ENCODE measurements at places on chromosomes 3 and 15. TPM values are rescaled to one million over a fixed set of nuclear protein-coding genes. Genes with fewer than 3 reads are reported as not detected.

Gene C3orf49
- total RNA-seq: not detected

Gene CX3CR1
- total RNA-seq: 0.21 TPM

Gene CCDC13
- 2.4 TPM for total RNA-seq

Gene PPARG
- total RNA-seq: 21.5 TPM

Gene SCN5A
- total RNA-seq: 0.38 TPM

Gene ACP3
- total RNA-seq: 3.5 TPM

Gene KNL1
- 7.6 TPM for total RNA-seq

Gene ERICH6
- total RNA-seq: not detected

Gene CFAP161
- not detected for total RNA-seq

Gene CD200
- 11.9 TPM for total RNA-seq

Gene CPEB1
- 1.6 TPM for total RNA-seq

Gene ACKR4
- total RNA-seq: 1.9 TPM

GRCh38 chr3:55782351-55782750 is 295.2 kb upstream of the WNT5A start:
- peaks cover 15% of the 10 kb centered on the region for H3K4me1 ChIP-seq
- H3K4me3 ChIP-seq: no peak overlapping the region
- H3K27me3 ChIP-seq: peaks cover 16% of the 10 kb centered on the region
- no peak for DNase-seq
- no peaks in the 10 kb centered on the region for H3K36me3 ChIP-seq
- H3K27ac ChIP-seq: no peak overlapping the region

DNA sequence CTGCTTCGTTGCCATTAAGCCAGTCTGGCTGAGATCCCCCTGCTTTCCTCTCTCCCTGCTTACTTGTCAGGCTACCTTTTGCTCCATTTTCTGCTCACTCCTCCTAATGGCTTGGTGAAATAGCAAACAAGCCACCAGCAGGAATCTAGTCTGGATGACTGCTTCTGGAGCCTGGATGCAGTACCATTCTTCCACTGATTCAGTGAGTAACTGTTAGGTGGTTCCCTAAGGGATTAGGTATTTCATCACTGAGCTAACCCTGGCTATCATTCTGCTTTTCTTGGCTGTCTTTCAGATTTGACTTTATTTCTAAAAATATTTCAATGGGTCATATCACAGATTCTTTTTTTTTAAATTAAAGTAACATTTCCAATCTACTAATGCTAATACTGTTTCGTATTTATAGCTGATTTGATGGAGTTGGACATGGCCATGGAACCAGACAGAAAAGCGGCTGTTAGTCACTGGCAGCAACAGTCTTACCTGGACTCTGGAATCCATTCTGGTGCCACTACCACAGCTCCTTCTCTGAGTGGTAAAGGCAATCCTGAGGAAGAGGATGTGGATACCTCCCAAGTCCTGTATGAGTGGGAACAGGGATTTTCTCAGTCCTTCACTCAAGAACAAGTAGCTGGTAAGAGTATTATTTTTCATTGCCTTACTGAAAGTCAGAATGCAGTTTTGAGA is 25.0 kb downstream of the CTNNB1 start:
- no peak overlapping the region for H3K27ac ChIP-seq
- DNase-seq: no peak
- H3K4me3 ChIP-seq: no peak overlapping the region
- H3K4me1 ChIP-seq: peaks cover 22% of the 10 kb centered on the region

DNA sequence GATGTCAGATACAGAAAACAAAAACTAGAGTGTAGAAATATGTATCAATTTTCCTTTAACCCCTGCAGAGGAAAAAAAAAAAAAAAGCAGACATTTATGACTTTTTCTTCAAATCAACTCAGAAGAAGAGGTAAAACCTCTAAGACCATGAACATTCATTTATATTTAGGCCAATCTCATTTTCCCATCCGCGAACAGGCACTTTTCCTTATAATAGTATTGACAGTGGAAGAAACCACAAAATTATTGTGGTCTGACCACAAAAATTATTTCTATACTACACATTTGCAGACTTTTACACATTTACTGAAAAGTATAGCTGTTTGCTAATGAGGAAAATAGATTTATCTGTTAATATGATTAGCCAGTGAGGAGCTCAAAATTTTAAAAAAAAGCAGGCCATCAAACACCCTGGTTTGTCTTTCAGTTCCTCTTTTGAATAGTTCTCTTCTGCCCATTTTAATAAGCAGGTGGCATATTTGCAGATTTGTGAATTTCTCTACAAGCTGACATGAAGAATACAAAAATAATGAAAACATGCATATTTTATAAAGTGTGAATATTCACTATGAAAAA is 5.7 kb downstream of the OSBPL11 start:
- H3K4me3 ChIP-seq: no peak overlapping the region
- peaks cover 12% of the 10 kb centered on the region for H3K36me3 ChIP-seq
- no peak for DNase-seq
- no peaks in the 10 kb centered on the region for H3K27me3 ChIP-seq
- H3K27ac ChIP-seq: no peak overlapping the region

DNA sequence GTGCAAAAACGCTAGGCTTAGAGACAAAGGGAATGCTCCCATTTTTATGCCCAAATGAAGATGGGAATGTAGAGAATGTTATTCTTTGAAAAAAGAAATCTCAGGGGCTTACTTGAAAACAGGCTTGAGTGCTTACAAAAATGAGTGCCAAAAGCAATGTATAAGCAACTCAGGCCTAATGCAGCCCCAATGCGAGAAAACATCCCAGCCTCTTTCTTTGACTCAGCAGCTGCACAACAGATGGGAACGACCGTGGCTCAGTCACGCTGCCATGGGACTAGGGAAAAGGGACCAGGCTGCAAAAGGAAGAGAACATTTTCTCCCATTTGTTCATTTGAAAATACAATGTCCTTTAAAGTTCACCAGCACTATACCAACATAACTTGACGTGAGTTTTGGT is 246.4 kb upstream of the LRIG1 start:
- peaks cover 15% of the 10 kb centered on the region for H3K27me3 ChIP-seq
- DNase-seq: no peak
- H3K36me3 ChIP-seq: no peaks in the 10 kb centered on the region
- no peak overlapping the region for H3K4me3 ChIP-seq

- peaks cover 46% of the 10 kb centered on the region for H3K4me1 ChIP-seq
- no peaks in the 10 kb centered on the region for H3K27me3 ChIP-seq
- H3K36me3 ChIP-seq: no peaks in the 10 kb centered on the region
- H3K4me3 ChIP-seq: peak overlapping the region; percentile 9
Measured at GRCh38 chr3:4906107-4906621, 73.1 kb upstream of the BHLHE40 start.

- no peaks in the 10 kb centered on the region for H3K27me3 ChIP-seq
- no peak overlapping the region for H3K4me3 ChIP-seq
- H3K4me1 ChIP-seq: peaks cover 13% of the 10 kb centered on the region
- DNase-seq: peak; percentile 76
- no peaks in the 10 kb centered on the region for H3K36me3 ChIP-seq
Measured at GRCh38 chr3:48739955-48740823, 23.2 kb upstream of the IP6K2 start.

DNA sequence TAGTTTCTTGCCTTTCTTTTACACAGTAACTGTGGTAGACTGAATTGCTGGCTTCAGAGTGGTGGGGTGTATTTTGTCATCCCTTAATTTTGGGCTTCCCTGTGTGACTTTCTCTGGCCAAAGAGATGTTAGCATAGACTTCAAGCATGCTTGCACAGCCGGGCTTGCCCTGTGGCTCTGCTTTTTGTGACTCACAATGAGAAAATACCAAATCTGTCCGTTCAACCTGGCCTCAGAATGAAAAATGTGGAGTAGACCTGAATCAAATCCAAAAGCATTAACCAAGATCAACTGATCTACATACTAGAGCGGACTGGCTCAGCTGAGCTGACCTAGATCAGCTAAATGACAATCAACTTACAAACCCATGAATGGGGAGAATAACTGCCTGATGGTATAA is 51.4 kb downstream of the PLAAT1 start:
- H3K27me3 ChIP-seq: peaks cover 11% of the 10 kb centered on the region
- no peaks in the 10 kb centered on the region for H3K36me3 ChIP-seq
- DNase-seq: no peak
- H3K27ac ChIP-seq: no peak overlapping the region

- peak overlapping the region; percentile 73 for H3K27ac ChIP-seq
- no peaks in the 10 kb centered on the region for H3K27me3 ChIP-seq
- no peaks in the 10 kb centered on the region for H3K36me3 ChIP-seq
- H3K4me3 ChIP-seq: no peak overlapping the region
Measured at GRCh38 chr15:93030430-93031102, 58.4 kb downstream of the RGMA start.

DNA sequence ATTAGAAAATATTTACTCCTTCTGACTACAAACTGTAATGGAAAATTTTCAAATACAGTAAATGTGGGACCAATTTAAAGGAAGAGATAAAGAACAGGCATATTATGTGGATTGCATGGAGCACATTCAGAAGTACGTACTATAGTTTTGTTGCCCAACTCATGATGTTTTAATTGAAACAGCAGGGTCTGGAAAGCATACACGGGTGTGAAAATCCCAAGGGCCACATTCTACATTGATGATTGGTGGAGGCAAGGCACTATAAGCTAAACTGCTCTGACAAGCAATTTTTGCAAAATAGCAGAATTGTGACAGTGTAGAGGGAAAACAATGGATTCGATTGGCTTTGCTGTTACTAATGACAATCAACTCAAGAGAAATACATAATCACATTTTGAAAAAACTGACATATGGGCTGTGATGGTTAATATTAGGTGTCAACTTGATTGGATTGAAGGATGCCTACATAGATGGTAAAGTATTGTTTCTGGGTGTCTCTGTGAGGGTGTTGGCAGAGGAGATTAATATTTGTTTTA is 458.6 kb downstream of the PYDC2 start:
- no peak overlapping the region for H3K27ac ChIP-seq
- H3K4me3 ChIP-seq: no peak overlapping the region
- H3K36me3 ChIP-seq: no peaks in the 10 kb centered on the region
- H3K4me1 ChIP-seq: no peaks in the 10 kb centered on the region

GRCh38 chr3:113161661-113162060 is 49.7 kb upstream of the BOC start:
- no peak overlapping the region for H3K4me3 ChIP-seq
- H3K4me1 ChIP-seq: peaks cover 69% of the 10 kb centered on the region
- DNase-seq: no peak
- H3K27ac ChIP-seq: peak overlapping the region; percentile 5
- H3K36me3 ChIP-seq: peaks cover 8% of the 10 kb centered on the region

- H3K27me3 ChIP-seq: no peaks in the 10 kb centered on the region
- H3K4me3 ChIP-seq: no peak overlapping the region
- no peaks in the 10 kb centered on the region for H3K36me3 ChIP-seq
- no peak overlapping the region for H3K27ac ChIP-seq
Measured at GRCh38 chr3:34382859-34383258, 584.4 kb downstream of the PDCD6IP start.

- no peak overlapping the region for H3K27ac ChIP-seq
- H3K36me3 ChIP-seq: no peaks in the 10 kb centered on the region
- H3K27me3 ChIP-seq: no peaks in the 10 kb centered on the region
- DNase-seq: no peak
- no peak overlapping the region for H3K4me3 ChIP-seq
Measured at GRCh38 chr15:47027322-47027946, 689.9 kb upstream of the SEMA6D start.

DNA sequence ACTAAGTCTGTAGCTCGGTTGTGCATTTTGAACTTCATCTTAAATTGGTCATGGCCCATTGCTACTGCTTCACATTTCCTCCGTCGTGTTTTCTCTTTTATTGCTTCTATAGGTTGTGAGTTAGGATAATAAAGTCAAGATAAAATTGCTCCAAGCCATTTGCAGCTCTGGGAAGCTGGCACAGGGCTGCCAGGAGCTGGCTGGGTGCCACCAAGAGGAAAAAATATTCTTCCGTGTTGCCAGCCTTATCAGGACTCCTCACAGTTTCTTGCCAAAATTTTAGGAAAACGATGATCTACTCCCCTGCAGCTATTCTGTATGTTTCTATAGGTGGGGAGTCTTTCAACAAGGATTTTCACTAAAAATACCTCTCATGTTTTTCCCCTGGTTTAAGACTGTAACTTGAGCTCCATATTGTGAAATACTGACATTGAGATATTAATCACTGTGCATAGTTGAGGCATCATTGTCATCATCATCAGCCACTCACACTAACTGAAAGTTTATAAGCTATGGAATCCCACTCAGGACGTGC is 55.4 kb upstream of the PIAS1 start:
- H3K27ac ChIP-seq: peak overlapping the region; percentile 88
- peak overlapping the region; percentile 30 for H3K4me3 ChIP-seq
- no peaks in the 10 kb centered on the region for H3K27me3 ChIP-seq
- H3K4me1 ChIP-seq: peaks cover 17% of the 10 kb centered on the region

DNA sequence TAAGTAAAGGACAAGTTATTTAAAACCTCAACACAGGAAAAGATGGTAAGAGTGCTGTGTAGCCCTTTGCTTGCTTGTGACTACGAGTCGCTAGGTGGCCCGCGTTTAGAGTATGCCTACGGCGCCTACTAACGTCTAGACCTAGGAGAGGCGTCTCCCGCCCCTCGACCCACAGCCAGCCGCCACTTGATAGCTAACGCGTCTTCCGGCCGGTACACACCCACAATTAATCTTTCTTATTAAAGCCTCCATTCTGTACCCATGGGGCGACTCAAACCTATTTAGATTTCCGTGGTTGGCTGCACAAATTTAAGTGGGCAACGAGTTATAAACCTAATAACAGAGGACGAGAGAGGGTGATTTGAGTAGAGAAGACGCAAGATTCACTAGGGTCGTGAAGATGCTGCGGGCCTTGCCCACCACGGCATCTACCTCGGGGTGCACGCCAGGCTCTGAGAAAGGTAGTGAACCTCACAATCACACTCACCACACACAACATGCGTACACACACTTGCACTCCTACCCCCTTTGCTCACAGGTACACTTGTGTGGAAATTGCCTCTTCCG is 12.0 kb downstream of the SOX2 start:
- DNase-seq: no peak
- peaks cover 96% of the 10 kb centered on the region for H3K27me3 ChIP-seq
- peaks cover 36% of the 10 kb centered on the region for H3K4me1 ChIP-seq
- H3K4me3 ChIP-seq: peak overlapping the region; percentile 72
- H3K27ac ChIP-seq: peak overlapping the region; percentile 19
- H3K36me3 ChIP-seq: peaks cover 12% of the 10 kb centered on the region

DNA sequence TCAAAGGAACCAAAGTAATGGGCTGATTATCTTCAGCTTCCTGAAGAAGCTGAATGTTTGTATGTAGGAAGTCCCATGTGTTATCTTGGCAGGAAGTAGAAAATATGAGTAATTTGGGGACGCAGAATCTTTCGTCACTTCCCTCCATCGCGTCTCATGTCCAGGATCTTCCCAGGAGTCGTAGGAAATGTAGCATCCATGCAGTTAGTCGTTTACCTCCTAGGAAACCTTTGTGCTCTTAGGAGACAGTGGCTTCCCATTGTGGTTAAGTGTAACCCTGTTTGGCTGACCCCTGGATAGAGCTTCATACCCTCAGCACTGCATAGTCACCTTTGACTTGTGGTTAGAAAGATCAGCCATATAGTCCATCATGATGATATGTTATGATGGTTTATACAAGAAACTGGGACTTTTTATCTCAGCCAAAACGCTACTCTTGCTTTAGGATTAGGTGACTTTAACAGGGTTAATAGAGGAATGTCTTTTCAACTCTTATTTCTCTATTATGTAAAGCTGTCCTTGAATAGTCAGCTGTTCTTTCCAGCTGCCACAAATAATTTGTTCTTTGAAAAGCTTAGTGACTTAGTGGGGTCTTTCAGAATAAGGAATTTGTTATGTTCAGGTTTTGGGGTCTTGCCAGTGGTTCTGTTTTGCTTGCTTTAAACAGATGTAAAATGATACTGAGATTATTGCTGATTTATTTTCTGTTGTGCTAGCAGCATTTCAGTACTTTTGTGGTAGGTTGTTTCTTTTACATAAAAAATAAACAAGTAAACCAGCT is 92.2 kb downstream of the KLHL25 start:
- no peaks in the 10 kb centered on the region for H3K27me3 ChIP-seq
- DNase-seq: no peak
- no peak overlapping the region for H3K4me3 ChIP-seq
- H3K27ac ChIP-seq: no peak overlapping the region
- H3K36me3 ChIP-seq: peaks cover 10% of the 10 kb centered on the region

Measured in type B pancreatic cell (in vitro differentiated cells).